ENCODE measurements at places on chromosomes 11 and 22.

DNA sequence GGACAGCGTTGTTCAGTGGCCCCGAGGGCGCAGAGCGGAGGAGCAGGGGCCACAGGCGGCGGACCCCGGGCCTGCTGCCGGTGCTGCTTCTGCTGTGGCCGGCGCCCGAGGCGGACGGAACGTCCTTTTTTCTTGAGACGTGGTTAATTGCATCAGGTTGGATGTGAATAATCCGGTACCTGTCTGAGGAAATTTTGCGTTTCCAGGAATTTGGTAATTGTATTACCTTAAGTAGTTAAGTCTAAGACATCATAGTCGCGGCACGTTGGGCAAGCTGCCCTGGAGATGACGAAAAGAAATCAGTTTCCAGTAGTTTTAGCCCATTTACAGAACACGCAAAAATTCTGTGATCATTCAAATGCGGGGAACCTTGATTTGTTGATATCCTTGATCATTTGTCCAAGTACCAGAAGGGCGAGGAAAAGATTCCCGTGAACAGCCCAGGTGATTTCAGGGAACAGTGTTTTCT, 789 bp downstream of the SPECC1L start:
- DNase-seq: no peak

GRCh38 chr22:50008151-50009040, 4.2 kb downstream of the IL17REL start:
- no peak for DNase-seq

DNA sequence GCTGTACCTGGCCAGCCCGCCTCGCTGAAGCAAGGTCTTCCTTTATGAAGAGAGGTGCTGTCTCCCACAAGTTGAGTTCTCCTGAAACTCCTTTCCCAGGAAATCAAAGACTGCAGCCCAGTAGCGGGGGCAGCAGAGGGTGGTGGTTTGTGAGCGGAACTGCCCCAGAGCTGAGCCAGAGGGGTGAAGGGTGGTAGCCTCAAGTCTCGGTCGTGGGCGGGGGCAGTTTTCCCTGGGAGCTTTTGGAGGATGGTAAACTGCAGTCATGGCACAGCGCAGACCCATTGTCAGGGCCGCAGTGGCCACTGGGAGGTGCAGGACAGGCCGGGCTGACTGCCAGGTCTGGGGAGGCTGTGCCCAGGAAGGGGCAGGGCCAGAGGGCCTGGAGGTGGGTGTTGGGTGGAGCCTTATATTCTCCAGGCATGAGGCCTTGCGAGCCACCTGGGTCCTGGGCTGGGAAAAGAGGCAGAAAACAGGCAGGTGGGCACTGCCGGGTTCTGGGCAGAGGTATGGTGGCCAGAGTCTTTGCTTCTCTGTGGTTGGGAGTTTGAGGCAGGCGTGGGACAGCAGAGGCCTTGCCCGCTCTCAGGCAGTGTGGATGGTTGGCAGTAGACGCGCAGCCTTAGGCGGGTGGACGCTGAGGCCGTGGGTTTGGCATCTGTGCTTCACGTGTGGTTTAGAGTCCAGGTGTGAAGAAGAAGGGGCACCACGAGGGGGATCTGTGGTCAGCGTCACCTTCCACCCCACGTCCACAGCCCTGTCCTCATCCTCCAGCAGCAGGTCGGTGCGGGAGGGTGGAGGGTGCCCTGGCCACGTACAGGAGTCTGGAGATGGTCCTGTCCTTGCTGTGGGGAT, 1176.4 kb downstream of the BRD1 start:
- DNase-seq: no peak

DNA sequence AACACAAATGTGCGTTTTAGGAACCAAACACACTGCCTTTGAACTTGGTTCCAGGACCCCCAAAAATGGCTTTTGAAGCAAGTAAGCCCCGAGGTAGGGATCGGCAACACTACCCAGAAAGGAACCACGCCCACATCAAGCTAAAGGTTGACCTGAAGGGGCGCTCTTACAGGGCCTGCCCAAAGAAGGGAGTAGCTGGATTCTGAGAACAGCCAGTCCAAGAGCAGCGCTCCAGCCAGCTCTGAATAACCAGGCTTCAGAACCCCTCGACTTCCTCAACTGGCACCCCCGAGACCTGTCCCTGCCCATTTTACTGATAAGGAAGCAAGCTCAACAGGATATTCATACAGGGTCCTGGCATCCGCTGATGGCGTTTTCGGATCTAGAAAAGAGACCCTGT, 18.9 kb upstream of the MOB2 start:
- no peak for DNase-seq

DNA sequence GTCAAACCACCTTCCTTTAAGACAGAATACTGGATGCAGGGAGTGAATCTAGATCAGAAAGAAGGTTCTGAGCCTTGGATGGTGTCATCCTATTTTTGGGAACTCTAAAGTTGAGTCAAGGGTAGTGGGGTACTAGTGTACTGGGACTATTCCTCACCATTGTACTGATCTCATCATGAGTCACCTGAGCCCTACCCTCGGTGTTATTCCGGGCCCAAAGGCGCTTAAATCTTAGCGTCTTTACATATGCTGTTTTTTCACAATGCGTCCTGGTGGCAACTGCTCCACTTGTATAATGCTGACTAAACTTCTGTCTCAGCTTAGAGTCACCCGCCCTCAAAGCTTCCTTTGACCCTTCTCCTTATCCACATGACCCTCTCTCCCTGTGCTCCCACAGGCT, 25.3 kb upstream of the PATE1 start:
- peak; percentile 35 for DNase-seq

- DNase-seq: no peak
Observed at GRCh38 chr11:122720107-122720881, 64.8 kb downstream of the UBASH3B start.

- no peak for DNase-seq
Observed at GRCh38 chr11:83317757-83318690, 31.9 kb upstream of the CCDC90B start.

DNA sequence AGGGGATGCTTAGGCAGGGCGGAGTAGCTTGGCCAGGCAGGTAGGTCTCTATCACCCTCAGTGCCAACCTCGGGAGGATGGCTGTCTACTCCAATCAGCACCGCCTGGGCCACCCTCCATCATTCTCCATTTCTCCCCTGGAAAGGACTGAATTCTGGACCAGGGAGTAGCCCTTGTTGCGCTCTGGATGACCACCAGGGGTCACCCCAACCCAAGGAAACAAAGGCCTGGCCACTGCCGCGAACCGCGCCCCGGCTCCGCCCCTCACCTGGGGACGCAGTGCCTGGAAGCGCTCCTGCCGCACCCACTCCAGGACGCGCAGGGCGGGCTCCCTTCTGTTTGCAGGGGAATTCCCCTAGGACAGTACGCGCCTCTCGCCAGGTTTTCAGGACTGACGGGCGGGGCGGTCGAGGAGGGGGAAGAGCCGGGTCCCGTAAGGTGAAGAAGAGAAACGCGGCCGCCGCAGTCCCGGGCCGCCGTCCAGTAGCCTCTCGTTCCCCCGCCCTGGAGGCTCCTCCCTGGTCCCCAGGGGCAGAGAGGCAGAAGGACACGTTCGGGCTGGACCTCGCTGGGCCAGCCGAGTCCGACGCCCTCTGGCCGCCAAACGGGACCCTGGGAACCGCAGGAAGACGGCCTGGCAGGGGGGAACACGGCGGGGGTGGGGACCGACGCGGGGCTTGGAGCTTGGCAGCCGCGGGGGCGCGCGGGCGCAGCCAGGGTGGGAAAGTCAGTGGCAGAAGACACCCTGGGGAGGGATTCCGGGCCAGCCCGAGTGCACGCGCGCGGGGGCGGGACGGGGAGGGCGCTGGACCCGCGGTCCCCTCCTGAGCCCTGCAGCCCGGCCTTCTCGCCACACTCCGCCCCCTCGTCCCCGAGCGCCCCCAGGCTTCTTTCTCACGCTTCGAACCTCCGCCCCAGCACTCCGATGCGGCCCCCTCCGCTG, 7.1 kb downstream of the SCN4B start:
- DNase-seq: peak; percentile 57

- DNase-seq: no peak
Observed at GRCh38 chr11:31233425-31233824, 136.1 kb downstream of the DCDC1 start.

DNA sequence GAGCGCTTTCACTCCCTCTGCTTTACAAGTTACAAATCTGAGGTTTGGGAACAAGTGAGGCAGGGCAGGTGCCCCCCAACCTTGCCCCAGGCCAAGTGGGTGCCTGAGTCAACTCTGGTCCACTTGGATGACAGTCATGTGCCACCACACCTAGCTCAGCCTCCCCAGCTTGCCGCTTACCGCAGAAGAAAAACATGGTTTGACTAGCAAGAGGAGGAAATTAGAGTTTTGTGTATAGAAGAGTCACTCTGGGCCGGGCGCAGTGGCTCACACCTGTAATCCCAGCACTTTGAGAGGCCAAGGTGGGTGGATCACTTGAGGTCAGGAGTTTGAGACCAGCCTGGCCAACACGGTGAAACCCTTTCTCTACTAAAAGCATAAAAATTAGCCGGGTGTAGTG, 27.7 kb upstream of the CHKA start:
- DNase-seq: no peak

DNA sequence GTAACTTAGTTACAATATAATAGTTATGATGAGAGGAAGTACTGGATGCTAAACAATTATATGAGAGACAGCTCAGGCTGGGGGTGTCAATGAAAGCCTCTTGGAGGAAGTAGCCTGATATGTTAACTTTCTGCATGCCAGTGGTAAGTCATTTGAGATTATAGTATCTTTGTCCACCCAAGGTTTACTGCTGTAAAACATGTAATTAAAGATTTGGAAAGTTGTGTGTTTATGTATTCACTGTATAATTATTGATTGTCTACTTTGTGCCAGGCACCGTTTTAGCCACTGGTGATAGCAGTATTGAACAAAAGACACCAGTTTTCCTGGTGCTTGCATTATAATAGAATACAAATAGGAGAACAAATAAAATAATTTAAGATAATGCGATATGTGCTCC, 624 bp upstream of the DNAJB7 start:
- DNase-seq: no peak

DNA sequence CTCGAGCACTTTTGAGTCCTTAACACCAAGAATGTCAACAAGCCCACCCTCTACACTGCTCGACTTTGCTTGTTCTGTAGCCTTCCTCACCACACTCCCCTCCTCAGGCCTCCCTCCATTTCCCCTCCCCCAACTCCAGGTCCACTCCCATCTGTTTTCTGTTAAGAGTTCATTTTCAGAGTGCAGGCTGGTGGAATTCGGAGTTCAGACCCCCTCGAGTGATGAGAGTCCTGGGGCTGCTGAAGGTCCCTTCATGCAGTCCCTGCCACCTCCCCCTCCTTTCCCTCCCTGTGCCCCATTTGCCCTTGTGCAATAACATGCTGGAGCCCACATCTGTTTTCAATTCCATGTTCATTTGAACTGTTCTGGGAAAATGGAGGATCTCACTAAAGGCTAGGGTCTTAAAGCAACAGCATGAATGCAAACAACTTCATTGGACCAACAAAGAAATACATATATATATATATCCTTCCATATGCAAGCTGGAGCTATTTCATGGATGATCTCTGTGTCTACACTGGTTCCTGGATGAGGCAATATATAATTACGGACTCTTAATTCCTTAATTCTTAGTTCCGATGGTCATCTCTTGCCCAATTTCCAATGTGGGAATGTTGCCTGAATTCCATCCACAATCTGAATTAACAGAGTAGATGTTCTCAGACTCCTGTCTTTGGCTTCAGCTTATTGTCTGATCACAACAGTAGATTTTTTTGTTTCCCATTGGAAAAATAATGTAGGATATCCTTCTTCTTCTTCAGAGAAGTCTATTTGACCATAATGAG, 340.4 kb downstream of the ETS1 start:
- DNase-seq: no peak

GRCh38 chr11:26268980-26269660, 62.8 kb upstream of the ANO3 start:
- no peak for DNase-seq

GRCh38 chr11:120139316-120140069, 1.6 kb upstream of the TRIM29 start:
- no peak for DNase-seq

DNA sequence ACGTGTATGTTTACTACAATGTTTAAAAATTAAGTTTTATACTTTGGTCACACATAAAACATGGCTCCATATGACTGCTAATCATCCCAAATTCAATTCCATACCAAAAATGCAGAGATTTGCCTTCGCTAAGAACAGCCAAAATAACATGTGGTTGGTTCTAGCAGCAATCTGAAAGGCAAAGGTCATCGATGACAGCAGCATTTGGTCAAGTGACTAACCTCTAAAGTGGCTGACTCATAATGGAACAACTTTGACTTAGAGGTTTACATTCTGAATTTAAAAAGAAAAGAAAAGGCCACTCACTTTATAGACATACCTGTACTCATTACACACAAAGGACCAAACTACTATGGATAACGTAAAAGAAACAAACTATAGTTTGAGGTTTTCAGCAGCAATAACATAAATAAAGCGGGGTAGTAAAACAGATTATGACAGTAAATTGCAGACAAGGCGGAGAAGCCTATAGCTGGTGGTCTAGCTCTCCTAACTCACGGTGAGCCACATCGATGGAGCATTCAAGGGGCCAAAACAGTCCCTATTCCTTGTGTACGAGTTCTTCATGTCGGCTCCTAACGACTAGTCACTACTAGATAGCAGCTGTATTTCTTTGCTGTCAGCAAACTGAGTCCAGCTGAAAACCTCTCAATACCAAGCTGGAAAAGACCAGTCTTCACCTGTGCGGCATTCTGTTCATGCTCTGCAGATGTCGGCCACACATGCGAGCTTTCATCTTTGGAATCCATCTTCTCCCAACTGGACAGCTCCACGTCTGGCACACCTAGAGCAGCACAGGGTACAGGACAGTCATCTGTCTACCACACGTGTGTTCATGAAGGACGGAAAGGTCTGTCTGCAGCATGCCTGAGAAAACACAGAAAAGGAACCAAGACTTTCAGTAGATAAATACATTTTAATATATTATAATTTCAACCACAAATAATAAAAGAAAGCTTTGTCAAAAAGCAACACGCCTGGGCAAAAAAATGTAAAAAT, 42.1 kb downstream of the PRDM10 start:
- DNase-seq: peak; percentile 73

- DNase-seq: no peak
Observed at GRCh38 chr11:109933126-109933525, 160.1 kb upstream of the ZC3H12C start.

DNA sequence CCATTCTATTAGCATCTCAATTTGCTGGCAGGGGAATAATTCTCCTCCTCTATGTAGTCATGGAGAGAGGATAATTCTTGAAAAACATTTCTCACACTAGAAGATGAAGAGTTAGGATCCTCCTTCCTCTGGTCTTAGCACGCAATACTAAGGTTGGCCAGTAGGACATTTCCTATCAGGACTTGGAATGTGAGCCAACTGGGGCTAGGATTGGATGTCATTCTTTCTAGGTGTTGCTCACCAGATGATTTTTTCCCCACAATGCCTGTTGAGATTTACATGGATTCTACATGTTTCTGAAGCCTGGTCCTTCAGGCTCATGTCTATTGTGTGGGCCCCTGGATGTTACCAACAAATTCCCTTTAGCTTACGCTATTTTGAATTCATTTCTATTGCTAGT, 28.0 kb downstream of the SLN start:
- DNase-seq: no peak

DNA sequence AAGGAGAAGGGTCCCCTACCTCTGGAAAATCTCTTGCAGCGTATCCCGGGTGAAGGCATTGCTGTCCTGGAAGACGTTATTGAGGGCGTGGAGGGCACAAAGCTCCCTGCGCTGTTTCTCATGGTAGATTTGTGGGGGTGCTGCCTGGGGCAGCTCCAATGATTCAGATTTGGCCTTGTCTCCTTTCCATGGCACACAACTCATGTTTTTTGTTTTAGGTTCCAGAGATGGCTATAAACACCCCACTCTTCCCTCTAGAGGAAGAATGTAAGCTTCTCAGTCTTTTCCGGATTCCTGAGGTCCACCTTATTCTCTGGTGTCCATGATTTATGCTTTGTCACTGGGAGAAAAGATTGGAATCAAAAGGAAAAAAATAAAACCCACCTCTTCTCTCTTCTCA, 959 bp downstream of the JOSD1 start:
- no peak for DNase-seq

- no peak for DNase-seq
Observed at GRCh38 chr22:35403356-35403755, 3.4 kb downstream of the MCM5 start.
